ENCODE measurements at places on chromosomes 12 and 14.

- DNase-seq: no peak
These were observed 3.9 kb downstream of the KRT2 start for GRCh38 chr12:52648012-52648550.

- no peak for DNase-seq
These were observed 12.6 kb downstream of the SLC6A12 start for GRCh38 chr12:201361-201760.

GRCh38 chr12:53594897-53595615, 31.1 kb downstream of the ATF7 start:
- DNase-seq: no peak

- no peak for DNase-seq
These were observed 78.0 kb downstream of the B4GALNT3 start for GRCh38 chr12:537772-538171.

- DNase-seq: peak; percentile 80
These were observed 97.8 kb downstream of the BCL11B start for GRCh38 chr14:99174081-99174769.

DNA sequence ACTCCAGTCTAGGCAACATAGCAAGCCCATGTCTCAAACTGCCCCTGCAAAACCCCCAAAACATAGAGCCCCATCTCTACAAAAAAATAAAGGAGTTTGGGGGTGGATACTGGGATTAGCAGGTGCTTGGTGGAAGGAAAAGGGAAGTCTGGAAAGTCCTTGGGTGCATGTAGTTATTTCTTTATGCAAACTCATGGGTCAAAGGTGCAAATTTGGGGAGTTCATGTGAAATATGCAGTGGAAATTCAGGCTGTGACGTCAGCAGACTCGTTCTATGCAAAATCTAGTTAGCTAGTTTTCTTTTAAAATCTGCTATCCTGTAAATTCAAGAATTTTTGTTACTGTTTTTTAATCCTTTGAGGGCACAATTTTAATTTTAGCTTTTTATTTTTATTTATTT, 51.3 kb downstream of the GNS start:
- DNase-seq: no peak

DNA sequence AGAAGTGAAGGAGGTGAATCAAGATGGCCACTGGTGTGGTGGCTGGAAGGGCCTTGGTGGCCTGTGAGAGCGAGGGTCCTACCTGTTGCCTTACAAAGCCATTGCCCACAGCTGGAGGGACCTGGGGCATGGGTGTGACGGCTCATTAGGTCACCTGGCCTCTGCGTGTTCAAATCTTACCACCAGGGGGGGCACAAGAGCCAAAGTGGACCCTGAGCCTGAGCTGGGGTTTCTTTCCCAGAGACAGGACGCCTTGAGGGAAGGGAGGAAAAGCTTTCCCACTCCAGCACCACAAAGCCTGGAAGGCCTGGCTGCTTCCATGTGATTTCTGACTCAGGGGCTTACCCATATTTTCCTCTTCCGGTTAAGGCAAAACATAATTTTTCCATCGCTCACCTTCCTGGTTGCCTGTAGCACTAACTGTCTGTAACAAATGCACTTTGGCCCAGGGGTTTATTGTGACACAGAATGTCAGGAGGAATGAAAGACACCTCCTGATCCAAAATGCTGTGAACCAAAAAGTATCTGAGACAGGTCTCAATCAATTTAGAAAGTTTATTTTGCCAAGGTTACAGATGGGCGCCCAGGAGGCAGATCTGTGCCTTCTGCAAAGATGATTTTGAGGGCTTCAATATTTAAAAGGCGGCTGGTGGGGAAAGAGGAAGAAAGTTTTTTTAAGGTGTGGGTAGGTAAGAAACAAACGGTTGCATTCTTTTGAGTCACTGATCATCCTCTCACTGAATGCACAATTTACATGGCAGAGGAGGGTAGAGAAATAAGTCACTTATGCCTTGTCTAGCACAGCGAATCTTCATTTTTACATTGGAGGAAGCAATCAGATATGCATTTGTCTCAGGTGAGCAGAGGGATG, 4.3 kb upstream of the CD9 start:
- DNase-seq: peak; percentile 93

DNA sequence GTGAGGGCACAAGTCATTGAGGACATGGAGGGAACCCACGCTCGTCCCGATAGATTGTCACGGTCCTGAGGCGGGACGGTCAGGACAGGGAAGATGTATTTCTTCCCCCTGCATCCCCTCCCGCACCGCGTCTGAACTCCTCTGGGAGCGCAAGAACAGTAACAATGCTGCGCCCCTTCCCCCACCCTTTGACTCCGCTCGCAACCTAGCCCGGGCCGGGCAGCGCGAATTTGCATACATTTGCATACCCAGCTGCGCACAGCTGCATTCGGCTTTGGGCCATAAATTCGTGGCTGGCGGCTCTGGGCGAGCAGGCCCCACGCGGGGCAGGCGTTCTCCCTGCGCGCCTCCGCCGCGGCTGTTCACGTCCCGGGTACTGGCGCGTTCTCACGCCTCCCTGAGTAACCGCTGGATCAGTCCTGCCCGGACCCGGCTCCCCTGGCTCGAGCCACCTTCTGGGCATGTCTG, 29.0 kb upstream of the SMUG1 start:
- DNase-seq: peak; percentile 80

DNA sequence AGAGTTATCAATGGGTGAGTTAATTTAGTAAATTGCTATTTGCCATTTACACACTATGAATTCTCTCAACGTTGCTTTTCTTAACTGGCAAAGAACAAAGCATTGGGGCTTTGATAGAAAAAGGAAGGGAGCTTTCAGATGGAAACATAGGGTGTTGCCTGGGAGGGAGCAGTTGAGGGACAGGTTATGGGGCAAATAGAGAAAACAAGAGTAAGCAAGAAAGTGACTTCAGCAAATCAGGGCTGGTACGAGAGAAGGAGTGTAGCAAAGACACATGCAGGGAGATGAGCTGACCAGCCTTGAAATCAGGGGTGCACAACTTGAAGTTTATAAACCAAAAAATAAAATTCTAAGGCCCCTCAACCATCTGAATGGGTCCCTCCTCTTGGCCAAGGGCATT, 15.7 kb downstream of the ESR2 start:
- no peak for DNase-seq

DNA sequence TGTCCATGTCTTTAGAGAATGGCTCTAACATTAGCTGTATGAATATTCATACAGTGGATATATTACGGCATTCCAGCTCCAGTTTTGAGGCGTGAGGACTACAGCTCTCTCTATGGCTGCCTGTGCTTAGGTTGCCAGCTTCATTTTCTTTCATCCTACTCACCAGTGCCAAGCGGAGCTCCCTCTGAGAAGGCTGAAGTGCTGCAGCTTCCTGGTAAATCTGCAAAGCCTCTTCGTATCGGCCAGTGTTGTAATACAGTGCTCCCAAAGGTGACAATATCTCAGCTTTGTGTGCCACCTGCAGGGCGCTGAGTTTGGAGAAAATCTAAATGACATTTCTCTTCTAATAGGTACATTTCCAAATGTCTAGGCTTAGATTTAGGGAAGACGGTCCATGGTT, 19.8 kb upstream of the OVCH1 start:
- DNase-seq: no peak

GRCh38 chr14:104977681-104978653, at the start of gene AHNAK2:
Gene AHNAK2 (minus strand): TSS chr14:104978374. CDS start chr14:104978237, 137 bp downstream.
- peak; percentile 94 for DNase-seq

GRCh38 chr12:124194264-124194892, 100.5 kb upstream of the RFLNA start:
- DNase-seq: no peak

GRCh38 chr14:51846631-51847488, 13.6 kb upstream of the GNG2 start:
- DNase-seq: peak; percentile 84

DNA sequence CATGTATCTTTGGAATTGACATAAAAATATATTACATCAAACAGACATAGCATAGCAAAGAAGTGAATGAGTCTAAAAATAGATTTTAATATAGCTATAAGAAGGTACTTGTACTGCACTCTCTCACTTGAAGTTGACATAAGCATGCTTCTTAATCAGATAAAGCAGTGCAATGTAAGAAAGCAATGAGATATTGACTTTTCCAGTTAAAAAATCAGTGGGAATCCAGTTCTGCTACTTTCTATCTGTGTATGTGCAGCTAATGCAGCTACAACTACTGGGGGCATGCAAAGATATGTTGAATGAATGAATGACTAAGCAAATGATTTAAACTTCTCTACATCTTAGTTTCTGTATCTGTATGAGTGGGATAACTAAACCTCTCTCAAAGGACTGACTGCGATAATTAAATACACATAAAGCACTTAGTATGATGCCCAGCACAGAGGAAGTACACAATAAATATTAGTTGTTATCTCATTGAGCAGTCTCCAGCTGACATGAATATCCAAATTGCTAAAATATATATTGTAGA, 10.3 kb downstream of the WASHC3 start:
- DNase-seq: no peak

DNA sequence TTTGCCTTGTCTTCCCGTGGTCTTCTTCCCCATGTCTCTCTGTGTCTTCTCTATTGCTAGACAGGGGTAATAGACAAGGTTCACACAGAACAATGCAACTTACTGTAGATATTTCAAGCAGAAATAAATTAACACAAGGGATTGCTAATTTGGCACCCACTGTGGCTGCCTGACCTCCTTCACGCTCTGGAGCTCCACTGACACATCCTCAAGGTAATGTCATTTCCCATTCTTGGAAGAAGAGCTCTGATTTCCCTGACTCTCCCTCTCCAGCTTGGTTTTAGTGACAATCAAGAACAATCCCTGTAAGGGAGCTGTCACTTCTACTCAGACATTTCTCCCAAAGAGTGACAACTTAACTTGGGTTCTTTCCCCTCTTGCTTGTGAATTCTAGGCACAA, 105.4 kb upstream of the NAP1L1 start:
- DNase-seq: no peak

- DNase-seq: peak; percentile 36
These were observed 78.3 kb downstream of the LGMN start for GRCh38 chr14:92670160-92670559.

DNA sequence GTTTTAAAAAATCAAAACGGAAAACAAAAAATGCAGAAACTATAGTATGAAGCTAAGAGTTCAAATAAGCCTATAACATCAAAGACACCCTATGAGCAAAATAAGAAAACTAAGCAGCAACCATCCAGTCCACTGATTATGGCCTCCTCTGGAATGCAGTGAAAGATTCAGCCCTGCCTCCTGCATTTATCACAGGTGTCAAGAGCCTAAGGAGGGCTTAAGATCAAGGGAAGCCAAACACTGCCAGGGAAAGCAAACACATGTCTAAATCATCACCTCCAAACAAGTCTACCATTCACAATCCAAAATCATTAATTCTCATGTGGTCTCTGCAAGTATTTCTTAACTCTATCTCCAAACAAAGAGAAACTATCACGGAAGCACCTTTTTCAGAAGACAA, 28.4 kb downstream of the SARNP start:
- DNase-seq: no peak

- no peak for DNase-seq
These were observed 162.1 kb downstream of the TMTC2 start for GRCh38 chr12:82848845-82849244.

DNA sequence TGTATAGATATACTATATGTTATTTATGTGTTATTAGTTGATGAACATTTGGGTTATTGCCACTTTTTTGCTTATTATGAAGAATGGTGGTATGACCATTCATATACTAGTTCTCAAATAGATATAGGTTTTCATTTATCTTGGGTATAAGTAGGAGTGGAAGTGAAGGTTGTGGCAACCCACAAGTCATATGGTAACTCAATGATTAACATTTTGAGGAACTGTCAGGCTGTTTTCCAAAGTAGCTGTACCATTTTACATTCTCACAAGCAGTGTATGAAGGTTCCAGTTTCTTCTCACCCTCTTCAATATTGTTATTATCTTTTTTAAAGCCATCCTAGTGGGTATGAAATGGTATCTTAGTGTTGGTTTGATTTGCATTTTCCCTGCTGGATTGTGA, 19.0 kb upstream of the MSRB3 start:
- no peak for DNase-seq

DNA sequence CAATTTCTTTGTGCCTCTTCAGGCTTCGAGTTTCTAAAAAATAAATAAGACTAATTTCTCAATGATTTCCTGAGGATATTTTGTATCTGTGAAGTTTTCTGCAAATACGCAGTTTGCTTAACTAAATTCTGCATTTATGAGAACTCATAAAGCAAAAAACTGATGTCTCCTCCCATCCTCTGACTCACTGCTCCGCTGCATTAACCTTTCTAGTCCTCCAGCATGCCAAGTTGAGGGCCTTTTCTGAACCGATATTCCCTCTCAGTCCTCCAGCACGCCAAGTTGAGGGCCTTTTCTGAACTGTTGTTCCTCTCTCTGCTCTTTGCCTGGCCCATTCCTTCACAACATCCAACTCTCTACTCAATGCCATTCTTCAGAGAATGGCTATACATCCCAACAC, 3.2 kb downstream of the IPO8 start:
- no peak for DNase-seq

- no peak for DNase-seq
These were observed 54.6 kb upstream of the CCDC175 start for GRCh38 chr14:59631237-59631636.

DNA sequence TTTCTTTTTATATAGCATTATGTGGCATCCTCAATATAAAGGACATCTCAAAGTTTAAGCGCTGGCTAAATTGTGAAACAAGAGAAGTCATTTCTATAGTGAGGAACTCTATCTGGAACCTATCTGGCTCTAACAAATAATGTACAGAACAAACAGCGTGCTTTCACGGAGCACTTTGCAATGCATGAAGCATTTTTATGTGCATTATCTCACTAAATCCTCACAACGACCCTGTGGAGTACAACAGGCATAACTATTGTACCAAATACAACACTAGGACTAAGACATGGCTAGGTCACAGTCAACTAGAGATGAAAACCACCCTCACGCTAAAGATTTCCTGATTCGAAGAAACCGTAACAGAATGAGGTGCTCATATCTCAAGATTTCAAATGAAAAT, 8.6 kb downstream of the SPPL3 start:
- no peak for DNase-seq

- DNase-seq: no peak
These were observed 1.3 kb downstream of the ZC3H10 start for GRCh38 chr12:56119361-56119796.

DNA sequence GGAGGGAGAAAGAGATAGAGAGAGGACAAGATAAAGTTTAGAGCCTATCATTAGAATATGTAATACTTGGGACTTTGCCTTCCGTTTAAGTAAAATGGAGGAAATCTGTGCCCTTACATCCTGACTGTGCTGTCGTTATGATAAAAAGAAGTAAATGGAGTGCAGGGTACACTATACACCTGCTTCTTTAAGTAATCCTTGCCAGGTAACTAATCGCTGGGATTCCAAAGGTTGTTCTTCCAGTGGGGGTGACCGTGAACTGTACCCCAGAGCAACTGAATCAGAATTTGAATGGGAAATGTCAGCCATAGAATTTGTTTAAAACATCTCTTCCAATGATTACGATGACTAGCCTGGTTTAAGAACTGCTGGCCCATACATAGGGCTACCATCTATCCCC, 126.1 kb upstream of the EEA1 start:
- DNase-seq: no peak

GRCh38 chr14:23723911-23724310, 87.7 kb downstream of the DHRS2 start:
- no peak for DNase-seq

GRCh38 chr12:65335981-65336380, 57.5 kb downstream of the MSRB3 start:
- no peak for DNase-seq

- DNase-seq: no peak
These were observed 388.8 kb upstream of the USP15 start for GRCh38 chr12:61871485-61871810.

GRCh38 chr12:118025168-118025567, 8.7 kb downstream of the RFC5 start:
- no peak for DNase-seq

GRCh38 chr12:13090054-13090453, 13.4 kb downstream of the GSG1 start:
- DNase-seq: no peak
